Left cardiac atrium (tissue), 4 donors: ENCODE measurements at places on chromosomes 2 and 18. TPM values are rescaled to one million over a fixed set of nuclear protein-coding genes. Genes with fewer than 3 reads are reported as not detected.

DNA sequence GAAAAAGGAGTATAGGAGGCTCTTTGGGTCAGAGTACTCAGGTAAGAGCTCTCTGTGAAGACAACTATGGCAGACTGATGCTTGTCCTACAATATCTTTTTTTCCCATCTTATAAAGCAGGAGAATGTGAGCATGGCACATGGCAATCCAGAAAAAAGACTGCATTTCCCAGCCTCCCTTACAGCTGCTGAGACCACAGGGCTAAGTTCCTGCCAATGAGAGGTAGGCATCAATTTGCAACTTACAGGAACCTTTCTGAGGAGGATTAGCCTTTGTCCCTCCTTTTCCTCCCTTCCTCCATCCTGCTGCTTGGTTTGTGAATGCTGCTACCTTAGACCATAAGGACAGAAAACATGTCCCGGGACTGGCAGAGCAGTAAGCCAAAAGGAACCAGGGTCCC is 37.8 kb upstream of the ST8SIA5 start:
- DNase-seq: no peak

DNA sequence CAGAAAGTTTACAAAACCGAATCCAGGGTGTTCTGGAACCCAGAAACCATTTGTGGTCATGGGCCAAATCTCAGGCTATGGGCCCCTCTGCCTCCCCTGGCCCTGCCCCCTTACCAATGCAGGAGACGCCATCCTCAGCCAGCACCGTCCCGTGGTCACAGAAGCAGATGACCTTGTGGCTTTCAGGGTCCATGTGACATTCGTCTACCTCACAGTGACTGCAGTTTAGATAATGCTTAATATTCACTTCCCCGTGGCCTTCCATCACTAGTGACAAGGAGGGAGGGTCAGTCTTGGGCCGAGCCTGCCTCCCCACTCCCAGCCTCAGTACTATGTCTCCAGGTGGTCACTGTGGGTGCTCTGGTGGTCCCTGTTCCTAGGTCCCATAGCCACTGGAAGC is 111.6 kb downstream of the CLIP4 start:
- no peak for DNase-seq

DNA sequence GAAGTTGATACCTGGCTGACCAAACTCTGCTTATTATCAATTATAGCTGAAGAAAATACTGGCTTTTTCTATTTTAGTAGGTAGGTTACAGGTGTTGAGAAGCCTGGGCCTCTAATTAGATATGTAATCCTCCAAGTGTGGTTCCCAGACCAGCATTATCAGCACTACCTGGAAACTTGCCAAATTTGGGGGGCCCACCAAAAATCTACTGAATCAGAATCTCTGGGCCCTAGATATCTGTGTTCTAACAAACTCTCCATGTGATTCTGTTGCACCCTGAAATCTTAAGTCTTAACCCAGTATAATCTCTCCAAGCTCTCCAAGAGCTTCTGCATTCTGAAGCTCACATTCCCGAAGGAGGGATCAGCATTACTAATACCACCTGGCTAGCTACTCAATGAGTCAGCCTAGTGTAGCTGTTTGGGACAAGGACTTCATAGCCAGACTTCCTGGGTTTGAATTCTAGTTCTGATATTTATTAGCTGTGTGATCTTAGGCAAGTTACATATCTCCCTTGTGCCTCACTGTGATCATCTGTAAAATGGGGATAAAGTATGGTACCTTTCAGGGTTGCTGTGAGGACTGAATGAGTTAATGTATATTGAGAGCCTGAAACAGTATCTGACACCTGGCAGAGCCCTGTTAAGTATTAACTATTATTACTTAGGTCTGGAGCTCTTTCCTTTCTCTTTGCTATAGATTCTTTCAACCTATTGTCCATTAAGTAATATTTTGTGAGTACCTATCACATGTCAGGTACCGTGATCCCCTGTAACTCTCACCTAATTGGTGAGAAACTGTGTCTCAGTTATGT is 94.1 kb upstream of the CD302 start:
- DNase-seq: no peak

GRCh38 chr2:187985923-187986322 is 305.8 kb upstream of the GULP1 start:
- DNase-seq: no peak

Gene ASXL3
- total RNA-seq: 4.7 TPM

Gene HOXD12
- not detected for total RNA-seq
